ENCODE measurements at places on chromosomes 4 and X. TPM values are rescaled to one million over a fixed set of nuclear protein-coding genes. Genes with fewer than 3 reads are reported as not detected.

Gene SCRG1
- polyA plus RNA-seq: 0.45 TPM

Gene TRAM1L1
- polyA plus RNA-seq: 17.5 TPM

Gene FHIP1A
- 6.7 TPM for polyA plus RNA-seq

Gene FAM47A
- polyA plus RNA-seq: not detected

Gene AFM
- polyA plus RNA-seq: 16.7 TPM

Gene SSX4
- not detected for polyA plus RNA-seq

Gene USP17L21
- not detected for polyA plus RNA-seq

Gene TLR6
- polyA plus RNA-seq: 1.0 TPM

Gene DCLK2
- polyA plus RNA-seq: 12.0 TPM

Measured in left kidney (tissue), 8 donors.